ENCODE measurements at places on chromosomes 12 and 14.

GRCh38 chr12:30041096-30041495 lies 257.4 kb upstream of the TMTC1 start:
- no peak for ATAC-seq

GRCh38 chr14:68047906-68048305 lies 228.3 kb downstream of the RAD51B start:
- no peak for ATAC-seq

GRCh38 chr12:33529810-33530209 lies 90.2 kb upstream of the SYT10 start:
- ATAC-seq: no peak

- ATAC-seq: peak; percentile 64
Observed at GRCh38 chr14:92513204-92513965, at the start of gene RIN3. TSS of gene RIN3 (plus strand) at chr14:92513781. CDS start at chr14:92513933, 152 bp downstream.

DNA sequence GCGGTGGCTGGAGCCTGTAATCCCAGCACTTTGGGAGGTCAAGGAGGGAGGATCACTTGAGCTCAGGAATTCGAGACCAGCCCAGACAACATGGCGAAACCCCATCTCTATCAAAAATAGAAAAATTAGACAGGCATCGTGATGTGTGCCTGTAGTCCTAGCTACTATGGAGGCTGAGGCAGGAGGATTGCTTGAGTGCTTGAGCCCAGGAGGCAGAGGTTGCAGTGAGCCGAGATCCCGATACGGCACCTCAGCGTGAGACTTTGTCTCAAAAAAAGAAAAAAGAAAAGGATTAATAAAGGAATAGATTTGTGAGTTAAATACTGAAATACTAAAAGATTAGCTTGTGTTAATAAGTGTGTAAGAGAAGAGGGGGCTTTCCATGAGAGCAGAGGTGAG lies 29.4 kb downstream of the RPGRIP1 start:
- no peak for ATAC-seq

- ATAC-seq: no peak
Observed at GRCh38 chr14:55928276-55928675, 189.9 kb upstream of the PELI2 start.

- no peak for ATAC-seq
Observed at GRCh38 chr12:79151956-79152355, 287.4 kb downstream of the SYT1 start.

DNA sequence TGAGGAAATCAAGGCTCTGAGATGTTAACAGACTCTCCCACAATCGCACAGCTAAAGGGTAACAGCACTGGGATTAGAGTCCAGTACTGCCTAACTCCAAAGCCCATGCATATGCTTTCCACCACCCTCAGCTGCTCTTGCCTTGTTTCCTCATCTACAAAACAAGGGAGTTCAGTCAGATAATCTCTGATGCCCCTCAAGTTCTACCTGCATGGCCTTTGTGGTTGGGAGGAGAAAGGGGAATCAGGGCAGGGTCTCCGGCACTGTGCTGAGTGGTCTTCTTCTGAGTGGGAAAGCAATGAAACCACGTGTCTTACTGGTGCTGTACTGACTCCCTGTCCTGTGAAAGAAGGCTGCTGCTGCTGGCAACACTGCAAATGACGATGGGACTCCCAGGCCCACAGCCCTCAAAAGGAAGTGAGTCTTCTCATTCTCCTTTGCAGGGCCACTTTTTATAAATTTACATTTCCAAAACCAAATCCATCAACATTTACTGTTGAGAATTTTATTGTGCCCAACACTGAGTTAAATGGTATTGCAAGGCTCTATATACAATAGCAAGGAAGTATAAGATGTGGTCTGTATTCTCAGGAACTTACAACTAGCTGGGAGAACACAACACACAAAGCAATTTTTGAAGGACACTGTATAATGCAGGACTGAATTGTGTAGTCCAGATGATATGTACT lies 19.7 kb upstream of the DUSP16 start:
- no peak for ATAC-seq

DNA sequence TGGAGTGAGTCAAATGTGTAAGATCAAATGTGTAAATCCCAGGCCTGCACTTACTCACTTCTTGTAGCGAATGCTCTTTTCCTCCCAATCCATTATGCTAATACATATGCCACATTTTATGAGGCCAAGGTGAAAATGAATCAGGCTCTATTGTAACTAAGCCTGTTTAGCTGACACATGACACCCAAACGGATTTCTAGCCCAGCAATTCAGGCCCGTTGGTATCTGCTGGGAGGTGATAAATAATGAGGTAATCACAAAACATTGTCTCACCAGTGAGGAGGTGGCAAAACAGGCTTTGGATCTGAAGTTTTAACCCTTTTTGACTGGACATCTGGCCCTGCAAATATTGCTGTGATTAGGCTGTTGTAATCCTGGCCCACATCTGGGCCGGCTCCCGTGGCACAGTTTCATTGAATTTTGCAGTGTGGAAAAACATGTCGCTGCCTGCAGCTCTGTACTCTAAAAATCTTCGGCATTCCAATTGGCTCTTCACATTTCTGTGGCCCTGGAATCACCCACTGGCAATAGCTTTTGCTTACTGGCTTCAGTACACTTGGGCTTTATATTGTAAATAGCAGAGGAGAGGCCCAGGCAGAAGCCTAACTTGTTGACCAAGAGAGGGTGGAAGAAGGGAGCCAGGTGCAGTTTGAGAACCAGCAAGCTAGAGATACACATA lies 106.1 kb downstream of the PAX9 start:
- no peak for ATAC-seq

GRCh38 chr12:51395283-51396230 lies 4.4 kb upstream of the GALNT6 start:
- ATAC-seq: no peak

- ATAC-seq: no peak
Observed at GRCh38 chr14:71541973-71542690, 390.1 kb upstream of the RGS6 start.

GRCh38 chr12:60930151-60930550 lies 1330.1 kb upstream of the USP15 start:
- ATAC-seq: no peak

- no peak for ATAC-seq
Observed at GRCh38 chr12:128810182-128811127, 13.3 kb downstream of the SLC15A4 start.

DNA sequence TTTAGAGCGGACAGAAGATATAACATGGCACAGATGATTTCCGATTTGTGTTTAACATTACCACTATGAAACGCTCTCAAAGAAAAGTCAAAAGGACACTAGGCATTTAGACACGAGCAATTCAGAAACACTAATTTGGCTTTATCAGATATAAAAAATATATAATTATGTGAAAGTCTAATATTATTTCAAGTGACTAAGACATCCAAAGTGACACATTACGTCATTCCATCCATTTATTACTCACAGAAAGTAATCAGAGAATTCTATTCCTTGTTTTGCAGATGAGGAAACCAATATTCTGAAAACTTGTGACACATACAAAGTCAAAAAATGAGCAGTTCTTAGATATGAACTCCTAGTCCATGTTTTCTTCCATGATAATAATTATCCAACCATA lies 250.8 kb upstream of the USP15 start:
- no peak for ATAC-seq

GRCh38 chr14:48584031-48584430 lies 908.6 kb upstream of the MDGA2 start:
- no peak for ATAC-seq

DNA sequence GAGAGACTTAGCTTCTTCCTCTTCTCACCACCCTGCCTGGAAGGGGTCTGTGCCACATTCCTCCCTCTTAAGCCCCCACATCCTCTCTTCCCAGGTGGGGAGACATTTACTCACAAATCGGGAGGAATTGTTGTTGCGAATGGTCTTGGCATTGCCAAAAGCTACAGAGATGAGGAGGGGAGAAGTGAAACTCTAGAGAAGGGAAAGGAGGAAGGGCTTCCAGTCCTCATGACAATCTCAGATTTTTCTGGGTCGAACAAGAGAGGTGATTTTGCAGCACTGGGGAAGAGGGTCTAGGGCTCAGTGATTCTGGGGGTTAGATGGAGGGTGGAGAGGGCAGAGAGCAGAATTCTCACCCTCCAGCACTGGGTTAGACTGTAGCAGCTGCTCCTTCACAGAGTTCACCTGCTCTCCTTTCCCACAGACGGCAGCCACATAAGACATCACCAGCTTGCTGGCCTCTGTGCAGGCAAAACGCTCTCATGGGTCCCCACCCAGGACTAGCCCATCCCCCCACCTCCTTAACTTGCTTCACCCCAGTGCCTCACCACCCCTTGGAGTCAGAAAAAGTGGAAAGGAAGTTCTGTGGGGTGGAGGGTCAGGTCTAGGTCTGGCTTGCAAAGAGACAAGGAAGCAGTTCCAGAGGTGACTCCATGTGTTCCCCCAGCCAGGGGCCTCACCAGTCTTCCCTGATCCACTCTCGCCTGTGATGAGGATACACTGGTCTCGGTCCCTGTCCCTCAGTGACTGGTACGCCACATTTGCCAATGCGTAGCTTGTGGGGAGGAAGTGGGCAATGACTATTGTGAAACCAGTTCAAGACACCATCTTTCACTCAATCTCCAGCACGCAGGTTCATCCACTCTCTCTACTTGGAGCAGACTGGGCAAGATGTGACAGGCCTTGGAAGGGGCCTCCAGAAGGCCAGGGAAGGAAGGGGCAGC lies 2.7 kb downstream of the MYO1A start:
- no peak for ATAC-seq

DNA sequence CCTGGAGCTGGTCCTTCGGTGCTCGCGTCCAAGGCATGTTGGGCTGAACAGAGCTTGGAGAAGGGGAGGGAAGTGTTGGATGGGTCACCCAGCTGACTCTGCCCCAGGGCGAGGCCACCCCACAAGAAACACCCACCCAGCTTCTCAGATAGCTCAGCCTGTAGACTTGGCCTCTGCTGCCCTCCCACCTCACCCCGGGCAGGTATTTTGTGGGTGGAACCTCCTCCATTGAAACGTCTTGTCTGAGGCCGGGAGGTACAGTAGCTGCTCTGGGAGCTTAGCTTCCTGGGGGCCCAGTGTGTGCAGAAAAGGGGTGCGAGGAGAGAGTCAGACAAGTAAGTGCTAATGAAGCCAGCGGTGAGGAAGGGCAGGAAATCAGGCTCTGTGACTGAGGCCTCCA lies 54.8 kb upstream of the TSPAN9 start:
- no peak for ATAC-seq

GRCh38 chr14:52948836-52949235 lies 2.0 kb downstream of the FERMT2 start:
- ATAC-seq: no peak

- peak; percentile 80 for ATAC-seq
Observed at GRCh38 chr12:110546339-110546738, 36.8 kb downstream of the PPTC7 start.

GRCh38 chr14:102201353-102201738 lies 61.6 kb downstream of the WDR20 start:
- ATAC-seq: no peak
